Effector CD8-positive, alpha-beta T cell (primary cell): ENCODE measurements at places on chromosomes 5 and 9.

DNA sequence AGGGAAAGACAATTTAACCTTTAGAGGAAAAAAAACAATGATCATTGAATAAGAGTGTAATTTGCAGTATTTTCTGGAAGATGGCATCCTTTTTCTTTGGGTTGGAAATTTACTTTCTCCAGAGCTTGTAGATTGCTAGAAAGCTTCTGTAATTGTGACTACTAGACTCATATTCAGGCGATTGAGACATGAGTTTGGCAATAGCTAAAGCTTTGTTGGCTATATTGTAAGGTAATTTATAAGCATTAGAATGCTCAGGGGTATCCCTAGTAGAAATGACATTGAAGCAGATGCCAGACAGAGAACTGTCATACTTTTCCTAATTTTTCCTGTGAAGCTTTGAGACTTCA is 115.3 kb downstream of the UNC13B start:
- no peak for DNase-seq

DNA sequence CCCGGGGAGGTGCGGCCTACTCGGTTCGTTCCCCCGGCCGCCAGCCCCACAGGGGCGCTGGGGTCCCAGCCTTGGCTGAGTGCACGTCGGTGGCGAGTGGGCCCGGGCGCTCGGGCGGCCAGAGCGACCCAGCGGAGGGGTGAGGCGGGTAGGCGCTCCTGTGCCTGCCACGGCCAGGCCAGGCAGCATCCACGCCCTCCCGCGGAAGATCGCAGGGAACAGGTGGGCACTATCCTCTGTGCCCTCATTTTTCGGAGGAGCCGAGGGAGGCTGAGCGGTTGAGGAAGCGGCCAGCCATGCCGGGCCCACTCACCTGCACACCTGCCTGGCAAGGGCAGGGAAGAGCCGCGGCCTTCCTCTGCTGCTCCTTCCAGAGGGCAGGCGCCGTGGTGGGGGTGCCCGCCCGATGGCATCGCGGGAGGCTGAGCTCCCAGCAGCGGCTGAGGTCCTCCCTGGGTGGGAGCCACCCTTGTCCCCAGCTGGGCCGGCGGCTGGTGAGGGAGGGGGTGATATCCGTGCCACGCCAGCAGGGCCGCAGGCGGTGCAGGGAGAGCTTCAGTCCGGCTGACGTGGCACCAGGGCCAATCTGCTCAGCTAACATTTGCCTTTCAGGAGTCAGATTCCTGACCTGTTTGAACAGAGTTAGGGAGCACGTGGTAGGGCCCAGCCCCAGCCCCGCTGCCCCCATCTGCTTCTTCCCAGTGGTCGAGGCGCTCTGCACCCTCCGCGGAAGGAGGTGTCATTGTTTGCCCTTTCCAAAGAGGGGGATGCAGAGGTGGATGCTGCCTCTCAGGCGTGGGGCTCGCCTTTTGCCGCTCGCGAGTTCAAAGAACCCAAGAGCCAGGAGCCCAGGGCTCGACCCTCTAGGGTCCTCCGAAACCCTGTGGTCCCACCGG is 1.6 kb upstream of the SEC16A start:
- DNase-seq: peak; percentile 31

DNA sequence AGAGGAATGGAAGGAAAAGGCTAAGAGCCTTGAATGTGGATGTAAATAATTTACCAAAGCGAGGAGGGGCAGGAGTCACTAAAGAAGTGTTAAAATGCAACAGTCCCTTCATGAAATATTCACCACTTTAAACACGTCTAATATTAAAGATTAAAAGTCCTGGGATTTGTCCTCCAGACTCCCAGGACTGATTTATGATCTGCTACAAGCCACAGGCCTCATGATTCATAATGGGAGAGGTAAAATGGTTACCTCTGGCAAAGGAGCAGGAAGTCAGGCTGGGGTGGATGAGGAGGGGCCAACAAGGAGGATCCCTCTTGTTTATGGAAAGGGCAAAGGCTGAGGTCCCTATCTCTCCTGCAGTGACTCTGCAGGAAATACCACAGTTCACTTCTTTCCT is 292.4 kb downstream of the TRIM32 start:
- no peak for DNase-seq

GRCh38 chr5:163342306-163342705 is 95.1 kb upstream of the CCNG1 start:
- DNase-seq: no peak

DNA sequence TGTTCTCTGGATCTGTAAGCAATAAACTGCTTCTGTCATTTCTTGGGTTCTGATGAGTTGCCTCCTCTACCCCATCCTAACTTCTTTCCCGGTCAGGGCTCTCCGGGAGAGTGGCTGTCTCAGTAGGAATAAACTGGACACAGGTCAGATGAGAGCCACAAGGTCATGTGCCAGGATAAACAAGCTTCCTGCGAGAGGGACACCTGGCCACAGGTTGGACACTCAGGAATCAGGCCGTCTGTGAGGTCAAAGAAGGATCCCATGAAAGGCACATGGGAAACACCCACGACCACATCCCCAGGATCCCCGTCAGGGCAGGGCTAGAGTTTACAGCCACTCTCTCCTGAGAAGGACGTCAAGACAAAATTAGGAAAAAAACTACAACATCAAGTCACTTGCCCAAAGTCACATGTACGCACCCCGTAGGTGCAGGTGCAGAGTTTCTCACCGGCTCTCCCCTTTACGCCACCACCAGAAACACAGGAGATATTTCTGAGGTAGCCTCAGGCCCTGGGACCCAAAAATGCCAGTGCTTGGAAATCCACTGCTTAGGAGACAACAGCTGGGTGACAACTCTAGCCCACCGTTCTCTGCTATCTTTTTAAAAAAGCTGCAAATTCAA is 28.7 kb downstream of the CCT5 start:
- DNase-seq: no peak

GRCh38 chr9:107606149-107606790 is 116.7 kb upstream of the KLF4 start:
- no peak for DNase-seq

GRCh38 chr9:18849890-18850677 is 182.9 kb downstream of the SAXO1 start:
- DNase-seq: no peak

DNA sequence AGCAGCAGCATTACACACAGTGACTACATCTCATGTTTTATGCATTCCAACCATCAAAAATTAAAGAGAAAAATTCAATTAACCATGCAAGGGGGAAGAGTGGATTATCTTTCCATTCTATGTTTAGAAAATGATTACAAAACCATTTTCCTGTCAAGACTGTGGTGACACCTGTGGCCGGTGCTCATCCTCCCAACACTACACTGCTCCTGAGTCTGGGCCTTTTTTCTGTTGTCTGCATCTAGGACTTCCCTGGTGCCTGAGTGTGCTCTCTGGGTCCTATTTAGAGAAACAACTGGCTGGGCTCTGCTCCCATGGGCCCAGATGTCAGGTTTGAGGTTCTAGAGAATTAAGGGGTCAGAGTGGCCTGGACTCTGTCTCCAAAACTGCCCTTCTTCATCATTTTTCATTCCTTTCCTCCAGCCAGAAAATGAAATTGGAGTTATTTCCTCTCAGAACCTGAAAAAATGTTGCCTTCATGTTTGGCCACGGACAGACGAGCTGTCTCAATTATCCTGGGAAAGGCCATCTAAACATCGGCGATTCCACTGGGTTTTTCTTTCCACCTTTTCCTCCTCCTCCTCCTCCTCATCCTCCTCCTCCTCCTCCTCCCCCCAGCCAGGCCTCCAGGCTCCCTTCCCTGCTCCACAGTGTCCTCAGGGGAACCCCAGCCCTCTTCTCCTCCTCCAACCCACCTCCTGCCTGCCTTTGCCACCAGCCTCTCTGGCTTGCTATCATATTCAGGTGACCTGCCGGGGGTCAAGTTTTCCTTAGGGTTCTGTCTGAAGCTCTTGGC is 11.4 kb upstream of the ARSI start:
- no peak for DNase-seq

GRCh38 chr5:180290568-180291233 is 1.2 kb downstream of the MAPK9 start:
- DNase-seq: no peak
